ENCODE measurements at places on chromosomes 7 and 10.

DNA sequence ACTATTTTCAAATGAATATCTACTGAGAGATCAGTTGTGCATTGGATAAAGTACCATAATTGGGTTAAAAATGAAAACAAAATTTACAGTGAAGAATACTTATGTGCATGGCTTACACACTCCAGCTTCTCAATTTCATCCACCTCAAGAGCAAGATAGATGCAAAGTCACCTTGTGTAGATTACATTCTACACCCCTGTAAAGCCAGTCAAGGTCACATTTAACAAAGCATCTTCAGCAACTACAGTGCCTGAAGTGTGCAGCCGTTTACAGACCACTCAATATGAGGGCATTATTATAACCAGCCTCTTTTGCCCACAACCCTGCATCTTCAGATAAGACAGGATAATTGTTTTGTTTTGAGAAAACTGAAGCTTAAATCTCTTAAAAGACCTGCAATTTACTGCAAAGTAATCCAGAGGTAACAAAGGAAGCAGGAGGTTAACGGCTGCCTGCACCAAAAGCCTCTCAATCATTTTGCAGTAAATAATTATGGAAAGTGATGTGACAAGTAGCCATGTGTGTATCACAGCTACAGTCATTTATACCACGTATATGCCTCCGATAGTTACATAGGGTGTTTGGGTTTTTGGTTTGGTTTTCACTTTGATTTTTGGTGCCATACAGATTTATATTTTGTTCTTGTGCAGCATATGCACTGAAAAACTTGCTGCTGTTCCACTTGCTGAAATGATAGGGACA is 4.9 kb downstream of the PURB start:
- no peak for DNase-seq

- no peak for DNase-seq
Measured at GRCh38 chr10:104255311-104255981, 754 bp downstream of the GSTO1 start.

- no peak for DNase-seq
Measured at GRCh38 chr10:77308084-77308732, 329.4 kb downstream of the KCNMA1 start.

GRCh38 chr7:123773481-123773880 is 24.7 kb upstream of the WASL start:
- no peak for DNase-seq

GRCh38 chr10:120387326-120387725 is 69.7 kb upstream of the PLPP4 start:
- DNase-seq, result no peak

DNA sequence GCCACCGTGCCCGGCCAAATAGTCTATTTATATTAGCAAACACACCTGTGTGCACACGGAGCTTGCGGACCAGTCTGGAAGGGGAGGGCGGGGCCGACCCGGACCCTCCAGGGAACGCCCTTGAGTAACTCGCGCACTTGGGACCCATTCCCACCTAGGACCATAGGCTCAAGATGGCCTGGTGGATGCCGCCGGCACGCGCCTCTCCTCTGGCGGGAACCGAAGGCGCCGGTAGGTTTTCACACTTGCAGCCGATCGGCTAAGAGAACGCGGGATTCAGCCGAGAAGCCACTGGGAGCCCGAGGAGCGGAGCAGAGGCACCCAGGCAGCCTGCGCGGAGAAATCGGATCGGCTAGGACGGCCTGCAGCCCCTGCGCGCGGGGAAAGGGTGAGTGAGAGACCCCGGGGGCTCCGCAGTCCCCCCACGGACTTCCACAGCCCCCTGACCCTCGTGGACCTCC is 18.9 kb downstream of the IFT22 start:
- DNase-seq, result no peak

GRCh38 chr10:99827936-99828335 is 45.5 kb downstream of the ABCC2 start:
- no peak for DNase-seq

GRCh38 chr7:27151931-27152815 is at the start of gene HOXA3:
HOXA3 (minus strand) TSS chr7:27152583; CDS start chr7:27110640, 41,943 bp downstream.
- DNase-seq, result no peak

GRCh38 chr7:82851121-82851520 is 311.6 kb downstream of the PCLO start:
- no peak for DNase-seq

- no peak for DNase-seq
Measured at GRCh38 chr7:82665966-82666507, 222.5 kb upstream of the CACNA2D1 start.

DNA sequence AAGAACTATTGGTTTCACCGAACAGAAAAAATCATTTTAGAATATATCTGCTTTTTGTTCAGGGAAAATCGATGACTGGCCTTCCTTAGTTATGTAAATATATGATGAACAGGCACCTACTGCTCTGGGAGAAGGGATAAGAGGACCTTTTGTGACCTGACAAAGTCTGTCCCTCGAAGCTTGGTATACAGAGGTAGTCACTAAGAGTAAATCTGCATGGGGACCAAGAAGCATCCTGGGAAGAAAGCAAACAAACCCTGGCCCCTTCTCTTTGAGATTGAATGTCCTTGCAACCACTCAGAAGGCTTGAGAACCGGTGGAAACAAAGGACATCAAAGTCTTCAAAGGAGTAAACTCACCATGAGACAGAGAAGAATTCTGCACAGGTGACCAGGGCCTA is 52.3 kb downstream of the SKIDA1 start:
- no peak for DNase-seq

DNA sequence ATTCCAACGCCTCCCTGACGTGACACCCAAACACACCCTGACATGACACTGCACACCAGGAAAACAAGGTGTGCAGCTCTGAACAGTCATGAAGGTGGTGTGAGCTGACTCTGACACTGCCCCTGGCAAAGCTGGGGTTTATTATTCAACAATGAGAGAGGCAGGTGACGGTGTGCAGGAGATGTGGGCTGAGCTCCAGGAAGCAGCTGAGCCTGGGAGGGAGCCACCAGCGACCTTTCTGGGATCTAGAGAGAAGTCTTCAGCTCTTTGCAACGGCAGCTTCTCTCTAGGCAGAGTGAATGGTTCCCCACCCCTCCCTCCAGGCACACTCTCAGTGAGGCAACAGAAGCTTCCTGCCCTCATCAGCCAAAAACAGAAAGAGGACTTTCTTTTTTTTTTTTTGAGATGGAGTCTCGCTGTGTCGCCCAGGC is 65.6 kb downstream of the SH3PXD2A start:
- DNase-seq, result no peak

DNA sequence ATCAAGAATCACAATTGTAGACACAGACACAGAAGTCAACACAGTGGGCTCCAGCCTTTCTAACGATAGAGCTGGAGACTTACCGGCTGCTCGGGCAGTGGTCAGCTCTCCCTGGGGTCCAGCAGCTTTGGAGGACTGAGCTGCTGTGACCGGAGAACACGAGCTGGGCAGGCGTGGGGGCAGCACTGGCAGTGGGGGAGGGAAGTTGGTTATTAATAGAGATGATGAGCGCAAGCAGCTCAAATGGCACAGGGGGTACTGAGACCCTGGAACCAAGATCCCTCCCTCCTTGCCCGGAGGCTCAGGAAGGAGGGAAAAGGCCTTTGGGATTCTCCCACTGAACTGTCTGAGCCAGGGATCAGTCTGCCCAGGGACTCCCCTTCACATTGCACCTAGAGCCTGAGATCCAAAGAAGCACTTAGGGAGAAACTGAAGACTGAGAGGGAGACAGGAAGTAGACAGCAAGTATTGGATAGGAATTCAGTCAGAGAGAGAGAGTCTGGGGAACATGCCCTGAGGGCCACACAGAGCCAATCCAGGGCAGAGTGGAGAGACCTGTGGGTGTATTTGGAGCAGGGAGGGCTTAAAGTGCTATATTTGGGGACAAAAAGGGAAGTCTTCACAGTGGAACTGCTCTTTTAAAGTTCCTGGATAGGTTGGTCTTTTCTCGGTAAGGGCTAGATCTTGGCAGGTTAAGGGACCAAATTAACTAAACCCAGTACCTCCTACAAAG is at the start of gene MYOZ1:
MYOZ1 (minus strand) TSS at position 147 of the 733 bp plus-strand sequence. CDS start 1,457 bp downstream, outside the sequence.
- no peak for DNase-seq

DNA sequence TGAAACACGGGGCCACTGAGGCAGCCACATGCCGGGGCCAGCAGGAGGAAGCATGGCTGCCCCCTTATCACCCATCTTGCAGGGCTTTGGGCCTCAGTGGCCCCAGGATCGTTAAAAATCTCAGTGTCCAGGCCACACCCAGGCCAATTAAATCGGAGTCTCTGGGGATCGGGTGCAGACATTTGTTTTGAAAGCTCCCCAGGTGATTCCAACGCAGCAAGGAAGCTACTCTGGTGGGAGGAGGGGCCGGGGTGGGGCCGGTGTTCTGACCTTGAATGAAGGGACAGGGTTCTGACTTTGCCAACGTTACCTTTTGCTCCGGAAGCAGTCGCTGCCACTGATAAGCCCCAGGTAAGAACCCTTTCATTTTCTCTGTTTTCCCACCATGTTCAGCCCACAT is 412.3 kb upstream of the FOXK1 start:
- no peak for DNase-seq

DNA sequence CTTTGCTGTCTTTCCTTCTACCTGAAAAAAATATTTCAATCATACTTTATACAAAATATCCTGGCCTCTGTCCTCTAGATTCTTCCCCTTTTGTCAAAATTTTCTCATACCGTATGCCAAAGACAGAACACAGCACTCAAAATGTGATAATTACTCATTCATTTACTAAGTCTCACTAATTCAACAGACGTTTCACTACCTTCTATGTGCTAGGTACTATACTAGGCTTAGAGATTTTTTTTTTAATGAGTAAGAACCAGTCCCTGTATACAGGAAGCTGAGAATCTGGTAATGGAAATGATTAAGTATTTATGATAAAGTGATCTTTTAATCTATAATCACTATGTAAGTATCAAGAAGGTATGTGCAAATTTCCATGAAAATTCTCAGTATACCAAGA is 128.0 kb downstream of the ELAPOR2 start:
- DNase-seq, result no peak

- no peak for DNase-seq
Measured at GRCh38 chr7:18004372-18004771, 23.3 kb downstream of the PRPS1L1 start.

DNA sequence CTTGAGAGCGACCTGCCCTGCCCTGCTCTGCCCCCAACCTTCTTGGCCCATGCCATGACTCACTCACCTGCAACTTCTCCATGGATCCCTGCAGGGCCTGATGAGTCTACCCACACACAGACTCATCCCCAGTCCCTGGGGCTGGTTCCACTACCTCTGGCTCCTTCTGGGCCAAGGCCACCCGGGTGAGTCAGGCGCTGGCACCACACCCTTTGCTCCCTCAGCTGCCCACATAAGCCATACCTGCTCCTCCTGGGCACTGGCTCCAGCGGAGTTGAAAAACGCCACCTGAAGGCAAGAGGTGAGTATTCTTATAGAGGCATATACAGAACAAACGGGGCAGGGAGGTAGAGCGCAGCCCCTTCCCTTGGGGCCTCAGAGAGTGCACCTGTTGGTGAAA is 16.2 kb upstream of the MTPAP start:
- DNase-seq, result no peak

- no peak for DNase-seq
Measured at GRCh38 chr10:72001033-72001395, 36.8 kb downstream of the CHST3 start.

DNA sequence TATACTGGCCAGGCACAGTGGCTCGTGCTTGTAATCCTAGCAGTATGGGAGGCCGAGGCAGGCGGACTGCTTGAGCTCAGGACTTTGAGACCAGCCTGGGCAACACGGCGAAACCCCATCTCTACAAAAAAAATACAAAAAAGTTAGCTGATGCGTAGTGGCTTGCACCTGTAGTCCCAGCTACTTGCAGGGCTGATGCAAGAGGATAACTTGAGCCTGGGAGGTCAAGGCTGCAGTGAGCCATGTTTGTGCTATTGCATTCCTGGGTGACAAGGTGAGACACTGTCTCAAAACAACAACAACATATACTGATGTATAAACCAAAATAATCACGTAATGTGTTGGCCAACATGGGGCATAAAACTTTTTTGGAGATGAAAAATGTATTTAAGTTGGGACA is 6.4 kb upstream of the NPM3 start:
- no peak for DNase-seq

DNA sequence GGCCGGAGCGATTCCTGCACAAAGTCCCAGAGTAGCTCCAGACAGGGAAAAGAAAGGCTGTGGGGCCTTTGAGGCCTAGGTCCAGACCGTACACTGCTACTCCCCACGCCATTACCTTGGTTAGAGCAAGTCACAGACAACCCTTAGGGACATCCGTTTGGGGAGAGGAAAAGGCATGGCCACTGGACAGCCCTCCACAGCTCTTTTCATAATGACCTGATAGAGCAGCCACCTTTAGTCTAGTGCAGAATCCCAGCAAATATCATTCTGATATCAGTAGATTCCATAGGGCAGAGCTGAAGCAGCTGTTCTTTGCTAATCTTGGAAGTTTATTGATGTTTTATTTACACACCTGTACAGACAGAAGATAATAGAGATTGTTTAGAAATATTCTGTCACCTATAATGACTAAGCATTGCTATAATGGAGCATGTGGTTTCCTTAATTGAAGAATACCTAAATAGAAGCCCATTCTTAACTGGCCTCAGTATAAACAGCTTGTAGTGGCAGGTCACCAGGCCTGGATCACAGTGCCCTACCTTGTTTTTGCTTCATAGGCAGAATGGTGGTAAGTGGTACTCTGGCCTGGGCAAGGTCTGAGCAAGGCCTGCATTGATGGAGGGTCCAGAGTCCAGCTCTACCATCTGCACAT is 27.9 kb downstream of the OGDH start:
- DNase-seq, result no peak

DNA sequence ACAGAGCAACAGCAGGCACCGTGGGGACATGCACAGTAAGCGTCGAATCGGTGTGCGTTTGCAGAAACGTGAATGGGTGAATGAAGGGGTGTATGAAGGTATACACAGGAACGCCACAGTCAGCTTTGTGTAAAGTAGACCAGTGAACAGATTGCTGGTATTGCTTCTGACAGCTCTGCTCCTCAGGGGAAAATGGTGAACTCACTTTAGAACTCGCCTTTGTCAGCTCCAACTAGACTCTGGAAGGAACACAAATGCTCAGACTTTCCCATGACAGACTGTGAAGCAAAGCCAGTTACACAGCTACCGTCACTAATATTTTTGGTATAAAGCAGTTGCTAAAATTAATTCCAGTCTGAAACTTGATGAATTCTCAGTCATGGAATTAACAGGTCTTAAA is 78.9 kb downstream of the CUX1 start:
- DNase-seq, result no peak

- DNase-seq, result no peak
Measured at GRCh38 chr7:45638916-45639315, 64.7 kb downstream of the ADCY1 start.

- DNase-seq, result no peak
Measured at GRCh38 chr7:146655928-146656797, 539.6 kb downstream of the CNTNAP2 start.

GRCh38 chr7:35418716-35419390 is 165.0 kb upstream of the TBX20 start:
- DNase-seq, result no peak

GRCh38 chr7:1562116-1562515 is 6.1 kb upstream of the TMEM184A start:
- no peak for DNase-seq
